ENCODE measurements at places on chromosomes 2 and 18. TPM values are rescaled to one million over a fixed set of nuclear protein-coding genes. Genes with fewer than 3 reads are reported as not detected.

GRCh38 chr2:214005337-214005736, 405.5 kb upstream of the VWC2L start:
- no peak overlapping the region for H3K27ac ChIP-seq
- no peaks in the 10 kb centered on the region for H3K27me3 ChIP-seq
- DNase-seq = no peak
- no peak overlapping the region for H3K4me3 ChIP-seq

DNA sequence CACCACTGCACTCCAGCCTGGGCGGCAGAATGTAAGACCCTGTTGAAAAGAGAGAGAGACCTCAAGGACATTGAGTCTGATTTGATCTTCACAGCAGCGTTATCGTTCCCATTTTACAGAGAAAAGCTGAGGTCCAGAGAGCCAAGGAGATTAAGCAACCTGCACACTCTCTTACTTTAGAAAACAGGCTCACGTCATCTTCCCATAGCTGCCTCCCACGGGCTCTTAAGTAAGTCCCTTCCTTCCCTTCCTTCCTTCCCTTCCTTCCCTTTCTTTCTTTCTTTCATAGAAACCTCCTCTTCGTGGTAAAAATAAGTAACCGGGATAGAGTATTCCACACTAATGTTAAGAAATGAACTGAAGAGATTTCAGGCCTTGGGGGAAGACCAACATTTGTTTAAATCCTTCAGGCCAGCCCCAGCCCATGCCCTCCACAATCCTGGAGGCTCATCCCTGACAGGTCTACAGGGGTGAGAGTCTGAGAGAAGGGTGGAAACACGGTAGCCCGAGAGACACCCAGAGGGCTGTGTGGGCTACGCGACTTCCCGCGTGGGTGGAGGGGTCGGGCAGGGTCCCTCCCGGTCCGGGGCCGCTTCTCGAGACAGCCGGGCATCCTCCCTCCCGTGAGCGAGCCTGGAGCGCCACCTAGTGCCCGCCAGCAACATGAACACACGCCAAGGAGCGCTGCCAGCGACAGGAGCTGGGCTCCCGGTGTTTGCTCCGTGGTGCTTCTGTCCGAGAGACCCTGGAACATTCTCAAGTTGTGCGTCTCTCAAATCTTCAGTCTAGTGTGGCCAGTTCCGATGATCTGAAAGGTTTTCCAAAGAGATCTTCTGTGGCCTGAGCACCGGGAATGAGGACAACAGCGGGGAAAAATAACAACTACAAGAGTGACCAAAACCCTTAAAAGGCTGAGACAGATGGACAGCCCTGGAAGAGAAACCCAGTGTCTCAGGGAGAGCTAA, 160.3 kb downstream of the INO80D start:
- H3K36me3 ChIP-seq = no peaks in the 10 kb centered on the region
- peak overlapping the region; percentile 31 for H3K4me3 ChIP-seq
- H3K4me1 ChIP-seq = no peaks in the 10 kb centered on the region
- H3K27ac ChIP-seq = peak overlapping the region; percentile 77

Gene OSR1
- 20.7 TPM for total RNA-seq

Gene GAREM1
- total RNA-seq = 1.5 TPM

DNA sequence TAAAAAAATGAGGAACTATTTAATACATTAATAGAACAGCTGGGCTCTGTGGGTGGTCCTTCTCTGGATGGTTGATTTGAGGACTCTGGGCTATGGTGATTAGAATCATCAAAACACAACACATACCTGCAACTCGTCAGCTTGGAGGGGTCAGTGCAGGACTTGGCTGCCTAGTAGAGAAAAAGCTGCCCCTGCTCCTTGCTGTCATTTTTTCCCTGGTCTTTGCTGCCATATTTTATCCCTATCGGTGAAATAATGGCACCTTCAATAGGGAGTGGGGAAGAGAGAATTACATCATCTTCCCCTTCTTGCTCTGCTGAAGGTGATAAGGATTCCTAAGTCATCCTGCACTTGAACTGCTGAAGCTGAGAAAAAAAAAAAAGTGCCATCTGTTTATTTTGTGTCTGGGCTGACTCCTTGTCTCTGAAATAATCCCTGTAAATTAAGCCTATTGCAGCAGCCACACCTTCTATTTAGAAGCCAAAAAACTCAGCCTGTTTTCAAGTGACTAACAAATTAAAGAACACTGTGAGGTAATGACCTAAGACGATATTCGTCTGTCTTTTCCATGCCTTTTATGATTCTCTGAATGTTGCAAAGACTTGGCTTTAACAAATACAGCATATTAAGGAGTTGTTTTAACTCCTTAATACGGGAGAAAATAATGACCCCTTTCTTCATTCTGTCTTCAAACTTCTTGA, 89.3 kb downstream of the ACVR1 start:
- DNase-seq = no peak
- H3K36me3 ChIP-seq = no peaks in the 10 kb centered on the region
- H3K27me3 ChIP-seq = no peaks in the 10 kb centered on the region

DNA sequence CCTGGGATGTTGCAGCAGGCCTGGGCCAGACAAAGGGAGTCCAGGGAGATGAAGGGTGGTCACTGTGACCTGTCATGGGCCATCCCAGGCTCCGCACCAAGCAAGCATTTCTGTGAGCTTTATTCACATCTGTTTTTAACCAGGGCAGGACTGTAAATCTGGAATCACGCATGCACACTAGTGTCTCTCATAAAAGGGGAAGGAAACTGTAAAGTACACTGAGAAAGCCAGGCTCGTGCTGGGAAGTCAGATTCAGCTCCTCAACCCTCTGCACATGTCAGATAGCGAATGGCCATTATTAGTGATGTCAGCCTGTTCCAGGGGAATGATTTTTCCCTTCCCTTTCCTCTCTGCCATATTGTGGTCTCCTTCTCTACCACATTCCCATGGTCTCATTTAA, 818.6 kb upstream of the RAB6C start:
- no peak for DNase-seq
- H3K36me3 ChIP-seq = no peaks in the 10 kb centered on the region
- no peak overlapping the region for H3K27ac ChIP-seq
- no peak overlapping the region for H3K4me3 ChIP-seq
- H3K4me1 ChIP-seq = no peaks in the 10 kb centered on the region
- H3K27me3 ChIP-seq = no peaks in the 10 kb centered on the region

- H3K27me3 ChIP-seq = no peaks in the 10 kb centered on the region
- no peak overlapping the region for H3K4me3 ChIP-seq
- H3K4me1 ChIP-seq = no peaks in the 10 kb centered on the region
- no peak for DNase-seq
- H3K27ac ChIP-seq = no peak overlapping the region
Measured at GRCh38 chr2:4979111-4979510, 713.1 kb upstream of the SOX11 start.

- H3K27ac ChIP-seq = no peak overlapping the region
- no peaks in the 10 kb centered on the region for H3K4me1 ChIP-seq
- no peak for DNase-seq
- H3K4me3 ChIP-seq = no peak overlapping the region
- H3K27me3 ChIP-seq = no peaks in the 10 kb centered on the region
- no peaks in the 10 kb centered on the region for H3K36me3 ChIP-seq
Measured at GRCh38 chr2:149004836-149005235, 33.7 kb upstream of the LYPD6B start.

DNA sequence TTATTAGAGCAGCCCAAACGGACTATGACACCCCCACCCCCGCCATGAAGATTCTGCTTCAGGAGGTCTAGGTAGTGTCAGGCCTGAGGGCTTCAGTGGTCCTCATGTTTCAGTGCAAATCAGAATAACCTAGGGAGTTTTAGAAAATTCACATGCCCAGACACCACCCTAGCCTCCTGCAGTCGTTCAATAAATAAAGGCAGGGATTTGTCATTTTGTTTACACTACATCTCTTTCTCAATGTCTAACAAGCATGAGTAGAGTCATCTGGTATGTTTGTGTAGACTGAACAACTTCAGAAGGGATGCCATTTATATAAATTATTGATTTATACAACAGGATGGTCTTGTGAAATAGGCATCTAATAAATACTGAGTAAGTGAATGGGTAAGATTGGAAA, 112.1 kb upstream of the SERPINE2 start:
- no peak overlapping the region for H3K27ac ChIP-seq
- H3K27me3 ChIP-seq = no peaks in the 10 kb centered on the region
- no peaks in the 10 kb centered on the region for H3K36me3 ChIP-seq
- H3K4me3 ChIP-seq = no peak overlapping the region
- no peaks in the 10 kb centered on the region for H3K4me1 ChIP-seq

GRCh38 chr2:47006374-47007222, 91.0 kb upstream of the MCFD2 start:
- no peak overlapping the region for H3K4me3 ChIP-seq
- DNase-seq = no peak
- H3K27ac ChIP-seq = no peak overlapping the region
- H3K27me3 ChIP-seq = no peaks in the 10 kb centered on the region
- H3K4me1 ChIP-seq = peaks cover 5% of the 10 kb centered on the region
- H3K36me3 ChIP-seq = no peaks in the 10 kb centered on the region

DNA sequence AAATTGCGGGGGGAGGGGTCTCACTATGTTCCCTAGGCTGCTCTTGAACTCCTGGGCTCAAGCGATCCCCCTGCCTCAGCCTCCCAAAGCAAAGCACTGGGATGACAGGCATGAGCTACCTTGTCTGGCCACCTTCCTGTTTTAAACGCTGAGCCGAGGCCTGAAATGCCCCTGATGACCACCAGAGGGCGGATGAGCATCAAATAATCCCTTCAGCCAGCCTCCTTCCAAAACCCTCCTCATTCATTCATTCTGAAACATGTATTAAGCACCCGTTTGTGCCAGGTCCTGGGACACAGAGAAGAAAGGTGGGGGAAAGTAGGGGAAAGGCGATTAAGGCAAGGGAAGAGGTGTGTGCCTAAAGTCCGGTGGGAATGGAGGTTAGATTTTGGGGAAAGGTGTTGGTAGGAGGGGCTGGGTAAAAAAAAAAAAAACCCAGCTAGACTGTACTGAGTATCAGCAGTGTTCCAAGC, 30.7 kb upstream of the PTMA start:
- H3K27me3 ChIP-seq = no peaks in the 10 kb centered on the region
- peak; percentile 86 for DNase-seq
- H3K4me3 ChIP-seq = no peak overlapping the region
- H3K4me1 ChIP-seq = peaks cover 6% of the 10 kb centered on the region
- H3K27ac ChIP-seq = no peak overlapping the region

DNA sequence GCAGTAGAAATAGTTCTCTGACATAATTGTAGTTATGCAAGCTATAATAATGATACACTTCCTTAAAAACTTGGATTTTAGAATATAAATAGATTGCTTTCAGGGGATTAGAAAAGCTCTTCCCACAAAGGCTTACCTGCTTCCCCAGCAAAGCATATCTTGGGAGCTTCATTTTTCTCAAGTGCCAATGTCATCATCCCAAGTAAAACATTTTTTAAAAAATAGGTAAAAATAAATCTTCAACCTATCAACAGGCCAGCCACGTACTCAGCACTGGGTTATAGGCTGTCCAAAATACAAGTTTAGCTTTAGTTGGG, 39.0 kb upstream of the NPAS2 start:
- no peak overlapping the region for H3K27ac ChIP-seq
- H3K4me3 ChIP-seq = no peak overlapping the region
- no peaks in the 10 kb centered on the region for H3K27me3 ChIP-seq
- H3K4me1 ChIP-seq = no peaks in the 10 kb centered on the region
- H3K36me3 ChIP-seq = no peaks in the 10 kb centered on the region

GRCh38 chr2:46565364-46565763, 86.0 kb downstream of the TMEM247 start:
- H3K27ac ChIP-seq = no peak overlapping the region
- DNase-seq = no peak
- H3K36me3 ChIP-seq = no peaks in the 10 kb centered on the region
- H3K27me3 ChIP-seq = no peaks in the 10 kb centered on the region

DNA sequence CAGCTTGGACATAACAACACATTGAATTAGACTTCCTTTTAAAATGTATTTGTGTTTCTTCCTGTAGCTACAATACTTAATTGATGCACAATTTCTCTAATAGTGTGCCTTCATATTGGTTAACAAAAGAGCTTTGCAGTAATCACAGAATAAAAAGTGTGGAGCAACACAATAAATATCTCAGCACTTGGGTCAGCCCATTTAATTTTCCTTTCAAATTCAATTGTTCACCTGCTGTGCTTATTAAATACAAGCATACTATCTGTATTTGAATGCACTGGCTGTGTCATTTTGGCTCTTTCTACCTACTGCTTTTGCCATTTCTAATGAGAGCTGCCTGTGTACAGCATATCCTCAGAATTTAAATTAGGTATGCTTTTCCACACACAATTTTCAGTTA, 1641.3 kb upstream of the SLC39A10 start:
- no peaks in the 10 kb centered on the region for H3K36me3 ChIP-seq
- H3K4me1 ChIP-seq = no peaks in the 10 kb centered on the region
- no peak overlapping the region for H3K4me3 ChIP-seq
- DNase-seq = no peak
- H3K27me3 ChIP-seq = no peaks in the 10 kb centered on the region

DNA sequence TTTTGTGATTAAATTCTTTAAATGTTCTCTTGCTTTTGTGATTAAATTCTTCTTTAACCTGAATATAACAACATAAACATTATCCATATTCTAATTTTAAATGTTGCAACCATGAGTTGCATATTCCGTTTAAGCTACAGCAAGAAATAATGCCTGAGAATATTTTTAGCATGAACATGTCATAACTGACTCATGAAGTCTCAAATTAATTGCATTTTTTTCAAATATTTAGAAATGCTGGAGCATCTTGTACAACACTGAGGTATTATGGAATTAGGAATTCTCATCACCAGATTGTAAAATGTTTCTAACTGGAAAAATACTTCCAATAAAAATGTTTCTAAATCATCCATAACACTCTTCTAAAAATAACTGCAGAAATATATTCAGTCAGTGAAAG, 14.7 kb downstream of the ROCK2 start:
- peaks cover 7% of the 10 kb centered on the region for H3K4me1 ChIP-seq
- no peak for DNase-seq
- H3K4me3 ChIP-seq = no peak overlapping the region
- H3K36me3 ChIP-seq = no peaks in the 10 kb centered on the region
- no peaks in the 10 kb centered on the region for H3K27me3 ChIP-seq

GRCh38 chr2:223815186-223815883, 22.0 kb downstream of the AP1S3 start:
- H3K27ac ChIP-seq = no peak overlapping the region
- H3K4me1 ChIP-seq = no peaks in the 10 kb centered on the region
- H3K36me3 ChIP-seq = no peaks in the 10 kb centered on the region

Gene ADCYAP1
- 0.97 TPM for total RNA-seq

Gene ZNF396
- 3.9 TPM for total RNA-seq

DNA sequence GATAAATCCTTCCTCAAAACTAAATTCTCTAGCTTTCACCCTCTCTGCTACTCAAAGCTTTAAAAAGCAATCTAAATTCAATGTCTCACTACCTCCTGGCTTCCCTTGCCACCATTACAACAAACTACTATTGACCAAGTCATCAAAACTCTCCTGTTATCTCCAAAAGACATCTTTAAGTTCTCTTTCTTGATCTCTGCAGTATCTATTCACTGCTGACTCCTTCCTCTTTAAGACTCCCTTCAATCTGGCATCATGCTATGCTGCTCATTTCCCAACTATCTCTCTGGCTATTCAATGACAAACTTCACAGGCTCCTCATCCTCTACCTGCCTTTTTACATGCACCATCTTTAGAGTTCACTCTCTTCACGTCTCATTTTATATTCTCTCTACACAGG, 5.9 kb downstream of the PPP3R1 start:
- H3K27me3 ChIP-seq = no peaks in the 10 kb centered on the region
- no peaks in the 10 kb centered on the region for H3K4me1 ChIP-seq
- no peak for DNase-seq
- H3K36me3 ChIP-seq = no peaks in the 10 kb centered on the region
- H3K27ac ChIP-seq = no peak overlapping the region
